Smooth muscle cell of trachea (primary cell): ENCODE measurements at places on chromosomes 16 and 17. TPM values are rescaled to one million over a fixed set of nuclear protein-coding genes. Genes with fewer than 3 reads are reported as not detected.

Gene KRTAP2-3
- total RNA-seq = not detected in 2 replicates

Gene TMC6
- 0.17 and 1.0 TPM in 2 replicates for total RNA-seq

Gene PRR35
- total RNA-seq = not detected in 2 replicates

Gene FNDC8
- total RNA-seq = not detected in 2 replicates

Gene PRAC2
- not detected in 2 replicates for total RNA-seq

Gene NACA2
- total RNA-seq = not detected in 2 replicates
